CD4-positive, alpha-beta T cell treated with Interleukin-17A for 4 hours (primary cell): ENCODE measurements at places on chromosomes 5 and 9.

DNA sequence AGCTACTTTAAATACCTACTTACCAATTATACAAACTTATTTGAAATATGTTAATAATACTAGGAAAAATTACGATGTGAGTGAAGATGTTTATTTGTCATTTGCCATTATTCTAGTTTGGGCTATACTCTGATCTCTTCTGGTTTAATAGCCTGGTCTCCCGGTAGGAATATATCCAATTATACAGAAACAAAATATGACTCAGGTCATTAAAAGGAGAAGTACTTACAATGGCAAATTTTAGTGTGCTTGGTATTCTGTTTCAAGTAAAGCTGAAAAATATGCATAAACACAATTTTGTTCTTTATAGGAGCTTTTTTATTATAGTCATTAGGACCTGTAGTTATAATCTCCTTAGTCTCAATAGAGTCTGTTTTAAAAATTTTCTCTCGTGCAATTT, 176.8 kb downstream of the SLCO4C1 start:
- DNase-seq: no peak

DNA sequence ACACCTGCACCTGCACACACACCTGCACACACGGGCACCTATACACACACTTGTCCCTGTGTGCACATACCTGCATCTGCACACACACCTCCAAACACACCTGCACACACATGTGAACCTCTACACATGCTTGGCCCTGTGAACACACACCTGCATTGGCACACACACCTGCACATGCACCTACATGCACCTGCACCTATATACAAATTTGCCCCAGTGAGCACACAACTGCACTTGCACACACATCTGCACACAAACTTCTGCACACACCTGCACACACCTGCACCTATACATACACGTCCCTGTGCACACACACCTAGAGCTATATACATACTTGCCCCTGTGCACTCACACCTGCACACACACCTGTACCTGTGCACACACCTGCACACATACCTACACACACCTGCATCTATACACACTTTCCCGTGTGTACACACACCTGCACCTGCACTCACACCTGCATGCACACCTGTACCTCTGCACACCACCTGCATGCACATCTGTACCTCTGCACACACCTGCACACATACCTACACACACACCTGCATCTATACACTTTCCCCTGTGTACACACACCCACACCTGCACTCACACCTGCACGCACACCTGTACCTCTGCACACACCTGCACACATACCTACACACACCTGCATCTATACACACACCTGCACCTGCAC, 21.5 kb upstream of the LPCAT1 start:
- DNase-seq: no peak

DNA sequence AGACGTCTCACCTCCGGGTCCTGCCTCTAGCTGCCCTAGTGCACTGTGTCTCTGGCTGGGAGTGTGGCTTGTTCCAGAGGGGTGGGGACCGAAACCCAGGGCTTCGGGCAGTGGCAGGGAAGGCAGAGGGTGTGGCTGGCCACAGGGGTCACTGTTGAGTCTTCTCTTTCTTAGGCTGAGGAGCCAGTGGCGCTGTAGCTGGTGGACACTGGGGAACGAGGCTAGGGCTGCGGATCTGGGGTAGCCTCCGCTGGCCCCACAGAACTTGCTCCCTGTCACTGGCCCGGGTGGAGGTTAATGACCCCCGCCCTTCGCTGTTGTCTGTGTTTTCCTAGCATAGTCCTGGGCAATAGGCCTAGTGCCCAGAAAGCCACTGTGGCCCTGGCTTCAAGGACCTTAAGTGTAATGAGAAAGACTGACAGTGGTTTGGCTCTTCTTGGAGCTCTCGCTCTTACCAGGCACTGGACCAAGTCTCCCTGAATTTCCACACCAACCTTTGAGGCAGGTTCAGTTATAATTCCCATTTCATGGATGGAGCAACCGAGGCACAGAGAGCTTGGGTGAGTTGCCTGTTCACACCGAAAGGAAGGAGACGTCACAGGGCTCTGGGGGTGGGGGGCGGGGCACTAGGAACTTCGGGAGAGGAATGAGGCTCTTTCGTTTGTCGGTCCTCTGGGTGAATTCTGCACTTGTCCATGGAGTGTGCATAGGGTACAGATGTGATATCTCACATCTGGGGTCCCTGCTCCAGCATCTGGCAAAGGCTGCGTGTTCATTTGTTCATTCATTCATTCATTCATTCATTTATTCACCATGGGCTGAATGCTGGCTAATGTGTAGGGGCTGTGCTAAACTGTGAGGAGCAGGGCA, 4.8 kb upstream of the IER5L start:
- DNase-seq: no peak

GRCh38 chr9:8660383-8660782, 860.8 kb upstream of the DMAC1 start:
- no peak for DNase-seq

DNA sequence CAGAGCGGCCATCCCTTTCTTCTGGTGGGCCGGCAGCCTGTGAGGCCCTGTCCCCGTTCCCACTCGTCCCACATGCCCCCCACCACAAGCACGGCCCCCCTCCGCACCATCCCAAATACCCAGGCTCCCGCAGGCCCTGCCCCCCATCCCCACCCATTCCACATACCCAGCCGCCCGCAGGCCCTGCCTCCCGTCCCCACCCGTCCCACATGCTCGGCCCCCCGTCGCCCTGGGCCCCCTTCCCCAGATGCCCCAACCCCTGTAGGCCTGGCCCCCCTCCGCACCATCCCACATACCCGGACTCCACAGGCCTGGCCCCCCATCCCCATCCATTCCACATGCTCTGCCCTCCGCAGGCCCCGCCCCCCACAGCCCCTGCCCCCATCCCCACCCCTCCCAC, 11.5 kb downstream of the SLC6A19 start:
- DNase-seq: no peak
